ENCODE measurements at places on chromosomes 4 and X.
A peak's percentile ranks its signal among the peaks of the same experiment; 100 is the strongest.

DNA sequence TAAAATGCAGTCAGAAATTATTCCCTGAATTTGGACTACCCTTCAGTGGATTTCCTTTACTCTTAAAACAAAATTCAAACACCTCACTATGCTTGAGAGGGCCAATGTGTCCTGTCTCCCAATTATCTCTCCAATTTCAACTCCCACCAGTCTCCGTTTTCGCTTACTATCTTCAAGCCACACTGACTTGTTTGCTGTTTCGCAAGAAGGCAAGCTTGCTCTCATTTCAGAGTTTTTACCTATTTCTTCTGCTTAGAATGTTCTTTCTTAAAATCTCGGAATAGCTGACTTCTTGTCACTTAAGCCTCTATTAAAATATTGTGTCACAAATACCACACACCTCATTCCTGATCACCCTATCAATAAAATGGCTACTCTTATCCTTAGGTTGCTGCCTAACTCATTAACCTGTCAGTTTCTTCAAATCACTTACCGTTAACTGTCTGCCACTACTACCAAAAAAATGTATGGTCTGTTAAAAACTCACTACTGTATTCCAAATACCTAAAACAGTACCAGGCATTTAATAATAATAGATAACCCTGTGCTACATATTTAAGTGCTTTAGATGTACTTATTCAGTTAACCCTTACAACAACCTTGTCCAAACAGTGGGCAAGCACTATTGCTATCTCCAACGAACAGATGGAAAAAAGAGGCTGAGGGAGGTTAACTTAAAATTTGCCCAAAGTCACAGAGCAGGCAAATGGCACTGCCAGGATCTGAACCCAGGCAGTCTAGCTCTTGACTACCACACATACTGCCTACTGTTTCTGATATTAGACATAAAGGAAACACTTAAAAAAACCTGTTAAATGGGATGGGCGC is 2.9 kb downstream of the UBA6 start:
- no peak for DNase-seq

DNA sequence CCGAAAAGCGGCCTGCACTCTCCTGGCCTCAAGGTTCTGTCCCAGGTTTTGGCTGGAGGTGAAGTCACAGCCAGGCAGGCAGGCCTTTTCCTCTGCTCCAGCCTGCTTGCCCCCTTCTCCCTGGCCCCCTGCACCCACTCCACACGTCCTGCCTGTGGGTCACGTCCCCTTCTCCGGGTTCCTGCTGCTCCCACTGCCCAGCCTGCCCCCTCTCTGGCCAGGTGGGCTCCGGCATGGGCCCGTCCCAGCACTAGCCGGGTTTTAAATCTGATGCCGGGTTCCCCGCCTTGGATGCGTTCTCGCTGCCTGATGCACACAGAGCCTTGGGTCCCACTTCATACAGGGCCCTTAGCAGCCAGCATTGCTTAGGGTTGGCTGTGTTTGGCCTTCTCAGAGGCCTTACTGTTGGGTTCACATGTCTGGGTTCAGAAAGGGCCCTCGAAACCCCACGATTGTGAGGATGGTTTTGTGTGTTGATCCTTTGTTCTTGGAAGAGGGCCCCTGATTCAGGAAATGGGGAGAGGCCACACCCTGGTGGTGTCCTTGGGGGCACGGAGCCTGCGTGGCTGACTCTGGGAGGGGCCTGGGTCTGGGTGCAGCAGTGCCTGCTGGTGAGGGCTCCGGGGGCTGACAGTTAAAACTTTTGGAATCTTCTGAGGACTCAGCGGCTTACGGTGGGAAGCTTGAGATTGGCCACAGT is 6.0 kb downstream of the CPZ start:
- no peak for DNase-seq

- peak; percentile 60 for DNase-seq
Observed at GRCh38 chr4:153152501-153153338, 51.5 kb upstream of the TRIM2 start.

- no peak for DNase-seq
Observed at GRCh38 chr4:118905566-118905965, 16.9 kb downstream of the SYNPO2 start.

DNA sequence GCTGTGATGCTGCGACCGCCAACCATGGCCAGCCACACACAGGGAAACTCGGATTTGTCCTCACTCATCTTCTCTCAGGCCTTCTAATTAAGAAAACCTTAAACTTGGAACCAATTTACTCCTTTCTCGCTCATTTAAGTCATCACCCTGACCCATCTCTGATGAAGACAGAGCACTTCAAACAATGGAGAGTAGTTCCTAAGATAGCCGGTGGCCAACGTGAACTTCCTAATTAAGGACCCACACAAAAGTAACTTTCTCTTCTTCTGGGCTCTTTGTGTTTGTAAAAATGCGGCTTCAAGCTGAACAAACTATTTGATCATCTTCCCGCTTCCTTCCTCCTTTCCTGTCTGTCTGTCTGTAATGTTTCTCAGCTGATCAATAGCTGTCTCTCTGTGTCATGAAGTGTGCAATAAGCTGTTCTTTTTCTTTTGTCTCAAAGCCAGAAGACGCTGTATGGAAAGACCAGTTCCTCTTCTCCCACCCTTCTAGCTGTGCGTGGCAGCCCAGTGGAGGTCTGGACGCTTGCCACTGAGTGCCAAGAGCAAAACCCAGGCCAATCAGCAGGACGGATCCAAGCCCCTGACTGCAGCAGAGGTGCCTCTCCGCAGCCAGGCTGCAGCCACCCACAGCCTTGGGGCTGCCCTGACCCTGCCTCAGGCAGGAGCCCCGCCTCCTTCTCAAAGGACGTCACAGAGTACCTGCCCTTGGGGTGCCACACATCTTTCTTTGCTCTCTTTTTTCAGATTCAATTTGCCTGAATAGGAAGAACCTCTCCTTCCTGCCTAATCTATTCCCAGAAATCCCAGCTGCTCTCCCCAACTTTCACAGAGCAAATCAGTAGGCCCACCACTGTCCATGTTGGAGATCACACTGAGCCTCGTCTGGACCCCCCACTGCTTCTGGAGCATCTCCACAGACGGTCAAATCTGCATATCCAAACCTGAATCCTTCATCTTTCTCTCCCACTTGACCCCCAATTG is 59.3 kb downstream of the MAML3 start:
- DNase-seq = no peak

- no peak for DNase-seq
Observed at GRCh38 chrX:18203631-18204030, 17.1 kb downstream of the BEND2 start.

- DNase-seq = no peak
Observed at GRCh38 chrX:5852941-5853340, 375.7 kb downstream of the NLGN4X start.

GRCh38 chr4:125020089-125021034 is 294.4 kb upstream of the FAT4 start:
- no peak for DNase-seq

GRCh38 chrX:131987252-131987651 is 35.9 kb upstream of the STK26 start:
- DNase-seq = no peak

GRCh38 chr4:111028795-111029194 is 405.9 kb upstream of the PITX2 start:
- no peak for DNase-seq

GRCh38 chr4:145644699-145645098 is 25.5 kb downstream of the MMAA start:
- DNase-seq = no peak

GRCh38 chr4:67634741-67635140 is 66.2 kb downstream of the UBA6 start:
- DNase-seq = no peak

GRCh38 chrX:119983494-119983893 is 39.9 kb upstream of the NKAP start:
- DNase-seq = no peak

DNA sequence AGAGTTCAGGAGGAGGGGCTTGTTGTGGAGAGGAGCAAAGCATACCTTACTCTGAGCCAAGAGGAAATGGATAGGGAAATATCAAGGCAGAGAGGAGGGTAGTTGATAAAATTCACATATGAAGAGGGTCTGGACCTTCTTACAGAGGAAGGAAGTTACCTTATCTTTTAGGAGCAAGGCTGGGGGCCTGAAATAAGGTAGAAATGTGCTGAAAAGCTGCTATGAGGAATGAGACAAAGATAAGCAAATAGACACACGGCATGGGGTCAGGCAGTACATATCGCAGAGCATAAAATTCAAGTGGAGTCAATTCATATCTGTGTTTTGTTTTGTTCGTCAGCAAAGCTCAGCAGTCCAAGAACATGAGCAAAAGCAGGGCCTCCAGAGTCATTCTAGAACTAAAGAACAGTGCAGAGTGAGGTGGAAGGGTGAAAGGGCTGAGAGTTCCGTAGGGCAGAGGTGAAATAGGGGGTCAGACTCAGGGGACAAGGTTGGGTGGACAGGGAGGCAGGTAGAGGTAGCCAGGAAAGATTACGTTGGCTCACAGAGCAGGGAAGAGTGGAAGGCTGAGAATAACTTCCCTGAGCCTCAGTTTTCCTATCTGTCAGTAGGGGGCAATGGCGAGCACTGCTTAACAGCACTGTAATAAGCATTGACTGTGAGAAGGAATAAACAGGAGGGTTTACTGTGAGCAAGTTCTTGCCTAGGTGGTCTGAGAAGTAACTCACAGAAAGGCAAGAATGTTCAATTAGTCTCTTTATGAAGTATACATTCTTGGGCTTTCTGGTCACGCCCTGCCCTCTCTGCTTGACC is 9.2 kb downstream of the VSIG4 start:
- DNase-seq = peak; percentile 23

- DNase-seq = no peak
Observed at GRCh38 chr4:40311811-40312346, 23.3 kb upstream of the CHRNA9 start.

DNA sequence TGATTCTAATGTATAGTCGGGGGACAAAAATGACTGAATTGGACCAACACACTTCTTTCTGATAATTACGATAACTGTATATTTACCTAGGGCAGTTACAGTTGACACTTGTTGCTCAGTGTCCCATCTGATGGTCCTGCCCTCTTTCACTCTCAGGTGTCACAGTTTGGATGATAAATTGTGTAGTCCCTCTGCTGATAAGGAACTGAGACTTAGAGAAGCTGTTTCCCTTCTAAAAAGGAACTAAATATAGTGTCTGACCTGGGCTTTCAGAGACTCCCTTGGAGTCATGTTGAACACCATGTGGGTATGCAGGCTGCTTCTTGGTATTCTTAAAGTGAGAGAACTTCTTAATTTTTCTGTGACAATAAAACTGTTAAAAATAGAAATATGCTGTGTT is 23.7 kb upstream of the PNPLA4 start:
- no peak for DNase-seq

GRCh38 chr4:92658318-92658717 is 354.6 kb downstream of the GRID2 start:
- DNase-seq = no peak

GRCh38 chr4:109559625-109559982 is 442 bp upstream of the MCUB start:
- peak; percentile 14 for DNase-seq

DNA sequence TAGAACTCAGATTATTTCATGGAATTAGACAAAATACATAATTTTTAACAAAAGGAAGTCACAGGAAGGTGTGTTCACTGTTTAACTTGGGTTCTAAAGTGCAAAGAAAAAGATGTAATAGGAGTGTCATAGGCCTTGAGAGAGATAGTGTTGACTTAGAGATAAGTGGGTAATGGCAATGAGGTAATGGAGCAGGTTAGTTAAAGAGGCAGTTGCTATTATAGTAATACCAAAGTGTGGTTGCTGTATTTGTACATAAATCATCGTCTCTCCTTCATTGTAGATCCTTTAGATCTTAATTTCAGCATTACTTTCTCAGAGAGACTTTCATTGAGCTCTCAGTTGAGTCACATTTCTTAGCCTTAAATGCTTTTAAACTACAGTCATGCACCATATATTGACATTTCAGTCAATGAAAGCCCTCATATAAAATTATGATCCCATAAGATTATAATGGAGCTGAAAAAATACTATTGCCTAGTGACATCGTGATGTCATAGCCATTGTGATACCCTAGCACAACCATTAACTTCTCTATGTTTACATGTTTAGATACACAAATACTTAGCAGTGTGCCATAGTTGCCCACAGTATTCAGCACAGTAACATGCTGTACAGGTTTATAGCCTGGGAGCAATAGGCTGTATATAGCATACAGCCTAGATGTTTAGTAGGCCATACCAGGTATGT is 245.4 kb downstream of the ADGRL3 start:
- DNase-seq = no peak

DNA sequence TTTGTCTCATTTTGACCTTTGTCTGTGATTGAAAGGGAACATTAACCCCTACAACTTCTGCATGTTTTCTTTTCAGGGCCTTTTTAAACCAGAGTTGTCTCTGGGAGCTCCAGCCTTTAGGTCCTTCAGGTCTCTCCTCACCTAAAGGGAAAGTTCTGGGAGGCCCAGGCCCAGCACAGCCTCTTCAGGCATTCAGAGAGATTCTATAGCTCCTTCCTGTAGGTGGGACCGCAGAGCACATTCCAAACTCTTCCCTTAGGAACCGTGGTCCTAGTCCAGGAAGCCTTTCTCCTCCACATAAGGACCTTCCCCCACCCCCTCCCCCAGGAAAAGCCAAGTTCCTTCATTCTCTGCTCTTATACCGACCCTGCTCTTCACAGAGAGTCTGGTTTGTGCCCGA is 14.9 kb downstream of the NKX6-1 start:
- DNase-seq = no peak

DNA sequence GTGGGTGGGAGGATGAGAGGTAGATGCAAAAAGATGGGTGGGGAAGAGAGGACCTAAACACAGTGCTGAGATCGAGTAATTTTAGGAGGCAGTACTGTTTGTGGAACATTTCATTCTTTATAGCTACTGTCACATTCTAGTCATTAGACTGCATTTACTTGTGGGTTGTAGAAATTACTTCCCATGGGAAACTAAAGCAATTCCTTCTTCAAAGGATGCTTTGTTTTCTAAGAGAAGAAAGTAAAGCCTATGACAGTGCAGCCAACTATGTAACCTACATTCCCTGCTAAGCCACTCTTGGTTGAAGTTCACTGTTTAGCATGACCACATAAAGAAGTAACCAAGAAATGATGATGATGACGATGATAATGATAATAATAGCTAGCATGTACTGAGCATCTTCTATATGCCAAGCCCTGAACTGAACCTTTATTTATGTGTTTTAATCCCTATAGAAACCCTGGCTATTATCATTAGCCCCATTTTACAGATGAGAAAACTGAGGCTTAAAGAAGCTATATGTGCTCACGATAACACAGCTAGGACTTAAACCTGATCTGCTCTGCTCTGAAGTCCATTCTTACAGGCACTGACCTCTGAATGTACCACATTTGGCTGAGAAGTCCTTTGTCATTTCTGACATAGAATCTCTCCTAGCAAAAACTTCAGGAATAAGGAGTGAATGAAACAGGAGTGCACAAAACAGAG is 114.5 kb upstream of the KIT start:
- no peak for DNase-seq

DNA sequence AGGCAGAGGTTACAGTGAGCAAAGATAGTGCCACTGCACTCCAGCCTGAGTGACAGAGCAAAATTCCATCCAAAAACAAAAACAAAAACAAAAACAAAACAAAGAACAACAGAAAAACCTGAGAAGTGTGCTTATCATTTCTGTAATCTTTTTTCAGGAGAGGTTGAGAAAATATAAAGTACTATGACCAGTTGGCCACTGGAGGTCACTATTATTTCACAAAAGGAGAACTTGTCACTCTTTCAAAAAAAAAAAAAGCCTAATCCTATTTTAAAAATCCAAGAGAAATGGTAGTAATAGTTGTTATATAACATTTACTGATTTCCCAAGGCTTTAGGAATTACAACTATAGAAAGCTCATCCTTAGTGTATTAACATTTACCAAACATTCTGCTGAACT is 24.9 kb upstream of the RNF150 start:
- no peak for DNase-seq
